Activated CD4-positive, alpha-beta T cell treated with anti-CD3 and anti-CD28 coated beads, Interleukin-2, amount 10 ng/mL, durations not matched to agents 24 days and 14 days (primary cell): ENCODE measurements at places on chromosomes 2 and 18.

- no peak for DNase-seq
Measured at GRCh38 chr2:55743583-55743982, 49.9 kb upstream of the PNPT1 start.

GRCh38 chr2:31324016-31324633 is 90.2 kb downstream of the EHD3 start:
- DNase-seq = no peak

- DNase-seq = no peak
Measured at GRCh38 chr2:42944779-42945415, 152.5 kb upstream of the HAAO start.

GRCh38 chr2:43402452-43402937 is 176.1 kb upstream of the ZFP36L2 start:
- no peak for DNase-seq

DNA sequence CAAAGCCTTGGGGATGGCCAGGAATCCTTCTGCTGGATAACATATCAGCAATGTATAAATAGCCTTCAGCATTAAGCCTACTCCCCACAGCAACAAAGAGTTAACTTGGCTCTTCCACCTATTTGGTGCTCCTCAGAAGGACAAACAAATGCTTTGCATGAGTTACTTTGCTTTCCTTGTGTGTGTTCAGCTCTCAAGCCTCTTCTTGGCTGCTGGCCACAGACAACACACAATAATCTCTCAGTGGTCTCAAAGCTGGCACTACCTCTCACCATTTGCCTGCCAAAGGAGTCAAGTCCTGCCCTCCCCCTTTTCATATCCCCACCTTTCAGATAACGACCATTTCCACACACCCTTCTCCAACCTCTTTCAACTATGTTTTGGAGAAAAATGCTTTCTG is 17.5 kb downstream of the FTCDNL1 start:
- no peak for DNase-seq

- DNase-seq = no peak
Measured at GRCh38 chr2:218805627-218806026, 23.7 kb downstream of the CYP27A1 start.

- no peak for DNase-seq
Measured at GRCh38 chr2:883260-883802, 67.3 kb upstream of the SNTG2 start.

DNA sequence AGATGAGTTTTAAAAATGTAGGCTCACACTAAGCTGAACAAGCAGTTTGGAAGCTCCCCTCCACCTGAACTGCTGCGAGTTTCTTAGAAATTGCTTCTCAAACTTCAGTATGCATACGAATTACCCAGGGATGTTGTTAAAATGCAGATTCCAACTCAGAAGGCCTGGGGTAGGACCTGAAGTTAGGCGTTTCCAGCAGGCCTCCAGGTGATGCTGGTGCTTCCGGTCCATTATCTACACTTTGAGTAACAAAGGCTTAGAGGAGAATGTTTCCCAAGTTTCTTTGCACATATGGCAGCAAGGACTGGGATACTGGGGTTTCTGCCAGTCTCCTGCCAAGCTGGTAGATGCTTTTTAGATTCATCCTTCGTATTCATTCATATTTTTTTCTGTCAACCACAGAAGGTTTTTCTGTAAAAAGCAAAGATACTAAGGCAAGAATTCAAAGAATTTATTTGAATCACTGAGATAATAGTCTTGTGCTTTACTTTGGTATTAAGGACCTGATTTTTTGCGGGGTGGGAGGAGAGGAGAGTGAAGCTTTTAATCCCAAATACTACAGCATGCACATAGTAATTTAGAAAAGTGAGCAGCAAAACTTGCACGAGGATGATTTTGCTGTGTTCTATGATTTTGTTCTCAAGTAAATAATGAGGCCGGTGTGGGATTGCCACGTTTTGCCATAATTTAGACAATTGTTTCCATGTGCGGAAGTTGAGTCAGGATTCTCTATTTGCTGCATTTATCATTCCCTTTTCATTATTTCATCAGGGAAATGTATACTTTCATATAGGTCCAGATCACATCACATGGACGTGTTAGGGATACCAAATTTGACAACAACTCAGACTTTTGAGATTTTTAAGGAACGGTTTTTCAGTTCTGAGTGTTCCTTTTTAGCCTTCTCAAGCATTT is 137.6 kb upstream of the SPATS2L start:
- DNase-seq = no peak
